Right ventricle myocardium superior (tissue), 1 donor: ENCODE measurements at places on chromosomes 3 and 15.

DNA sequence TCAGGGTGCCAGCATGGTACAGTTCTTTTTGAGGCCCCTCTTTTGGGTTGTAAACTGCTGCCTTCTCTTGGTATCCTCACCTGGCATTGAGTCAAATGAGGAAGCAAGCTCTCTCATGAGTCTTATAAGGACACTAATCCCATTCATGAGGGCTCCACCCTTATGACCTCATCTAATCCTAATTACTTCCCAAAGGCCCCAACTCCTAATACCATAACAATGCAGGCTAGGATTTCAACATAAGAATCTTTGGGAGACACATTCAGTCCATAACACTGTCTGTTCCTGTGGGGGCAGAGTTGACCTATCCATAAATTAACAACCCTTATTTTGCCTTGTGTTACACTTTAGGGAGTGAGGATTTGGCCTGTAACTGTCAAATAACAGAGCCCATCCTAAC lies 278.3 kb downstream of the LRTM1 start:
- DNase-seq, result no peak

- no peak for DNase-seq
These were observed 26.2 kb downstream of the SLC12A8 start for GRCh38 chr3:125186261-125186787.

GRCh38 chr15:37059086-37059485 lies 41.3 kb downstream of the MEIS2 start:
- no peak for DNase-seq

- no peak for DNase-seq
These were observed 5.9 kb downstream of the KBTBD13 start for GRCh38 chr15:65082303-65082953.

GRCh38 chr3:193743702-193744047 lies 150.7 kb downstream of the OPA1 start:
- DNase-seq, result no peak

GRCh38 chr3:159586571-159587202 lies 401.9 kb upstream of the IL12A start:
- DNase-seq, result no peak
